ENCODE measurements at places on chromosomes 1 and 21. TPM values are rescaled to one million over a fixed set of nuclear protein-coding genes. Genes with fewer than 3 reads are reported as not detected.

The SLC27A3 gene
- total RNA-seq, result 5.6 TPM

The DENND2D gene
- 134 TPM for total RNA-seq

- DNase-seq, result no peak
These were observed 76.6 kb downstream of the PLPP3 start for GRCh38 chr1:56502700-56503245.

DNA sequence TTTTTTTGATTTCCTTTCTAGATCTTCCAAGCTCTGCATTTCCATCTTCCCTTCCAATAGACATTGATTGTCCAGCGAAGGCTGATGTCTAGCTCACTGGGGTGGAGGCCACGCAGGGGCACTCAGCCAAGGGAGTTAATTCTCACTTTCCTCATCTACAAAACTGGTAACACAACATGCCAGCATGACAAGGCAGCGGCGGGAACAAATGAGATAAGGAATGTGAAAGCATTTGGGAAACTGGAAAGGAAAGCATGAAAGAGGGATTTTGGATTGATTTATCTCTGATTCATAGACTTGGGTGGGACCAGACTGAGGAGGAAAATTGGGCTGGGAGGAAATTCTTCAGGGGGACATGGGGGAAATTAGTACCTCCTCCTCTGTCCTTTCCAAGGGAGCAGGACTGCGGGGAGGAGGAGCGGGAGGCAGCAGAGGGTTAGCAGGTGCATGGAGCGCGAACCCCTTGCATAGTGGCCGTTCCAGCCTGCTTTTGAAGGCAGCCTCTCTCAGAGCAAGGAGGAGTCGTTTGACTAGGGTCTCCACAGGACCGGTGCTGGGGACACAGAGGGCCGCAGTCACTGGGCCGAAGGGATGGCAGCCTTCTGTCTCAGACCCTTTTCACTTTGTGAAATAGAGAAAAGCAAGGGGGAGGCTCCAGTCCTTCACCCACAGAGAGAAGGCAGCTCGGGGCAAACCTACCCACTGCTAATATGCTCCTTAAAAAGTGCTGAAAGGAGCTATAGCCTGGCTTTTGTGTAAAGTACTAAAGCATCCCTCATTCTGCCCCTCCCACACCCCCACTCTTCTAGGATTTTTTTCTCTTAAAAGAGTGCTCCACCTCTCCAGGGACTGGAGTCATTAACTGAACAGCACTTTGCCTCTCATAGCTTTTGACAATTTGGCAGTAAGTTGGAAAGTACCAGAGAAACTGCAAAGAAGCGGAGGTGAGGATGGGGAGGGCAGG, 89.2 kb downstream of the PLXNA2 start:
- DNase-seq, result no peak

DNA sequence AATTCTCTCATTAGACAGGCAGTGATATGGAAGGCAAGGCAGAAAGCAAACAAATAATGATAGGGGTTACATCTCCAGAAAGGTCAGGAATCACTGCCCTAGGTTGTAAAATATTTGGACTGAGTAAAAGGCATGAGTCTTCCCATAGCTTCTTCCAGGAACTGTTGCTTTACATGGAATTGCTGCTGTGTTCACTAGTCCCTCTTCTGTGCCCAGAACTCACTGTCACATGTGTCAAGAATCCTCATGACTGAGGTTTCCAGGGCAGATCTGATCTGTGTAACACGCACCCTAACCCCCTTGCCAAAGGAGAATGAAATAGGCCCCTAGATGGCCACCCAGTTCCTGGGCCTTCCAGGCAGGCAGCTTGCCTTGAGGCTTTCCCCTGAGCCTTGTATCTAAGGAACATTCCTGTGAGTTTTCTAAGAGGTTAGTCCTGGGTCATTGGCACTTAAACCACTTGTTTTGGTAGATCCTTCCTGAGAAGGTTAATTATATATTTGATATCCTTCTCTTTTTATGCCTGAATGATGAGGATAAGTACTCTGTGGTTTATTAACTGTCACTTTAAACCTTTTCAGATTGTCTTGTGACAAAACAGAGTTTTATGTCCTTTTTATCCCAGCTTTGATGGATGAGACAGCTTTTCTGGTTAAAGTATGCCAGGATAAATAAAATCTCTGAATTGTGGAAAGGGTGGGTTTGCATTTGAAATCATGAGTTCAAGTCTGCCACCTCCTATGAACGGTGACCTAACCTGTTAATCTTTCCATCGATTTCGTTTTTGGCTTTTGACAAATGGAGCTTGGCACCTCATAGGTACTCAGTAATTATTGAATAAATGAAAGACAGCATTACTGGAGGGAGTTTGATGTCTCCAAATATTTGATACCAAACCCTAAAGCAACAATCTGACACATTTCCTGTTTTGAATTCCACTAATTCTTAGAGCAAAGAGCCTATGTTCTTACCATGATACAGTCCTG, 163.3 kb downstream of the DHRS3 start:
- DNase-seq, result no peak

- DNase-seq, result no peak
These were observed 72.5 kb upstream of the CLDN14 start for GRCh38 chr21:36552434-36552785.

DNA sequence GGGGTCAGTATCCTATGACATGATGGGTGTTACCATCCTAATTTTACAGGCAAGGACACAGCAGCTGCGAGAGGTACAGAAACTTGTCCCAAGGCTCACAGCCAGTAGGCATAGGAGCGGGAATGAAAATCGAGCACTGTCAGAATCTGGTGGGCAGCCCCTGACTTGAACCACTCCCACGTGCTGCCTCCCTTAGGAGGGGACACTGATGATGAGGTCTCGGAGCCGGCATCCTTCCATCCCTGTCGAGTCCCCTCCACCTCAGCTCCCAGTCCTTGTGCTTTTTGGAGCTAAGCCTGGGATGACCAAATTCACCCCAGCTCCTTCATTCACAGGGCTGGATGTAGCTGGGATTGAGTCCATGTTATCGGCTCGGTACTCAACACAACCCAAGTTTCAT, 49.0 kb downstream of the B3GALT5 start:
- DNase-seq, result no peak

- DNase-seq, result no peak
These were observed 496.5 kb upstream of the ADGRL2 start for GRCh38 chr1:81304187-81304586.
